ENCODE measurements at places on chromosomes 3 and 15.

DNA sequence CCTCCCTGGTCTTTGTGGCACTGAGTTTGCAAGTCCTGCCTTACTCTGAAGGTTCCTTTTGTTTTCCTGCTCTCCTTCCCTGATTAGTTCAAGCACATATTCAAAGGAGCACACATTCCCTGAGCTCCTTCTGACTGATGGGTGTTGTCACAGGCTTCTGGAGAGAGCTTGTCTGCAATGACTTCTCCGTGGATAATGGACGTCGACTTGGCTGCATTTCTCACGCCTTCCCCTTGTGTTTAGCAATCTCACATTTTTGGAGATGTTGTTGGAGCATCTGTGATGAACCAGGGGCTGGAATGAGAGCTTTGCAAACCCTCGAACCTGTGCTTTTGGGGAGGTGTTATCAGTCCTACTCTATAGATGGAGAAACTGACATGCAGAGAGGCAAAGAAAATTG lies 375.4 kb upstream of the PROK2 start:
- no peak for DNase-seq

GRCh38 chr3:181851063-181851462 lies 139.3 kb downstream of the SOX2 start:
- no peak for DNase-seq

- no peak for DNase-seq
These were observed 247.9 kb downstream of the CD47 start for GRCh38 chr3:107842940-107843339.

DNA sequence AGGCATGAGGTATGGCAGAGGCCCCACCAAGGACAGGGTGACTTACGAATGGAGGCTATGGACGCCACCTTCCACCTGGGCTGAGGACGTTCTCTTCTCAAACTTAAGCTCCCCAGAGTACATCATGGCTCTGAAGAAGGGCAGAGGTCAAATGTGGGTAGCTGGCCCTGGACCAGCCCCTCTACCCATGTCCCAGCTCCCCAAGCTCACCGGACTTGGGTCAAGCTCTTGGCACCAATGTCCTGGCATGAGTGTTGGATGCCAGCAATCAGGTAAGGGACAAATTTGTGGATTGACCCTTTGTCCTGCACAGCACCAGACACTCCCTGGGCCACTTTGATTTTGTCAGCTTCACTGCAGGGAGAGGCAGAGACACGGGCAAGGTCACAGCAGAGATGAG lies 2.5 kb downstream of the NDUFAF3 start:
- DNase-seq = no peak

DNA sequence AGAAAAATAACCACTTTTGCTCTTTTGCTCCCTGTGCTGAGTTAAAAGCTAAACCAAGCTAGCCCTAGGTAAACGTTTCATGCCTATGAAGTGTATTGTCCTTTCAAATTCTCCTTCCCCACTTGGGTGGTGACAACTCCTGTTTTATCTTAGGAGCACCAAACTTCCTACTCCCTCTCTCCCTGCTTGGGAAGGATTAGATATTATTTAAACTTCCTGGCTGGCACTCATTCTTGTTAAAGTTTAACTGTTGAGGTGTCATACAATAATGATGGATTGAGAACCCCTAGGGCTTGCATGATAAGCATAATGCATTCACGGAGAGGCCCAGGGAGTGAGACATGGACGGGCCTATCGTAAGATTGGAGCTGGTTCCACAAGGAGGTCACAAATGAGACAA lies 29.5 kb downstream of the B4GALT4 start:
- DNase-seq = no peak

DNA sequence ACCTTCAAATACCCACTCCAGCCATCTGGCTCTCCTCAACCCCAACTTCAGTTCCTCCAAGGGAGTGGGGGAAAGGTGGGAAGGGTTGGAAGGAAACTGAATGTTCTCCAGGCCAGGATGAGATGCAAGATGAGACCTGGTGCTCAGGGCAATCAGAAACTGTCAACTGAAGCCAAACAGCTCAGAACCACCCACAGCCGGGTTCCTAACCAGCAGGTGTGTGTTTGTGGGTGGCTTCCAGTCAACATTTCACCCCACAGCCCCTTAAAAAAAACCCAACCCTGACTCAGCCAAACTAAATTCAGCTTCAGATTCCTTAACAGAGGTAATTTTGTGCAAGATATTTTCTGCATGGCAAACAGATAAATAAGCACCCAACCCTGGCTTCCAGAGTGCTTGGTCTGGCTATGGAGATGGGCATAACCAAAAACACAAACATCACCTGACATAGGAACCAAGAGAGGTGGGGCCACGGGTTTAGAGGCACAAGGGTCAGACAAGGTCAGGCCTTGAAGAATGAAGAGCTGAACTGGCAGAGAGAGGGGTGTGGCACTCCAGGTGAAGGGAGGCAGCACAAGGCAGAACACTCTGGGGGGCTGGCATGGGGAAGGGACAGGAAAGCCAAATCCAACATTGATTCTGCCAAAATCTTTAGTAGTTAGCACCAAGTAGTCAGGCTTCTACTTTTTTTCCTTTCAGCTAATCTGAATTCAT lies 34.7 kb downstream of the ZNF445 start:
- no peak for DNase-seq

GRCh38 chr3:46553154-46553553 lies 12.9 kb downstream of the LRRC2 start:
- DNase-seq = no peak

DNA sequence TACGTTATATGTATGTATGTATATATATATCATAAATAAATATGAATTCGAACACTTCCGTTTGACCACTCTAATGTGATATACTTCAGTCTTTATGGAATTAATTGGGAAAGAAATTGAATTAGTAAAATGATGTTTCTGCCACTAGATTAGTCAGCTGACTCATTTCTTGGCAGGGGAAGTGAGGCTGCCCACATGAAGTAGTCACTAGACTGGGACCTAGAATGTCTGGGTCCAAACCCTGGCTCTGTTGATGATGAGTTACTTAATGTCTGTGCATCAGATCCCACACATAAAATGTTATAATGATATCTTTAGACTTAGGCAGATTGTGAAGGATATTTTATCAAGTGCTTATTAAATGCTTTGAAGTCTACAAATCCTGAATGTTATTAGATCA lies 27.4 kb upstream of the ARL14 start:
- no peak for DNase-seq

DNA sequence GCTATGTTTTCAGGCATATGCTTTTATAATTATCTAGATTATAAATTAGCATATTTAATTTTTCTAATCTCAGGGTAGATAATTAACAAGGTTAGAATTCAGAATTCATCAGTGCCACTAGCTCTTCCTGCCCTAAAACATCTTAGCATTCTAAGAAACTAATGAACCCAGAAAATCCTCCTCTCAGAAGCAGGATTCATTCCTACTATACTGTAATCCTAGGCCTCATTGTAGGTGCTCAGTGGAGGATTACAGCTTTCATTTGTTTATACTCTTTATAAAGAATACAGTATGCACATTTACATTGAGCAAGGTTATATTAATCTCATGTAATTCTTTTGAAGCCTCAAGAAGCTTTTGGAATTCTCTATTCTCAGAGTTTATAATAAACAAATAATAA lies 20.9 kb downstream of the ACAD11 start:
- DNase-seq = no peak

GRCh38 chr3:125401402-125401801 lies 26.3 kb upstream of the ZNF148 start:
- no peak for DNase-seq

- no peak for DNase-seq
These were observed 554.8 kb downstream of the MFSD1 start for GRCh38 chr3:159356606-159357005.

GRCh38 chr3:113570158-113570557 lies 37.8 kb downstream of the SIDT1 start:
- no peak for DNase-seq

All from AG09319 (cell line).